ENCODE measurements at places on chromosomes 1 and 21.
A peak's percentile ranks its signal among the peaks of the same experiment; 100 is the strongest.

- no peak for DNase-seq
These were observed 143.4 kb upstream of the HOOK1 start for GRCh38 chr1:59671066-59671952.

GRCh38 chr1:192810253-192810880, 1.5 kb downstream of the RGS2 start:
- no peak for DNase-seq

DNA sequence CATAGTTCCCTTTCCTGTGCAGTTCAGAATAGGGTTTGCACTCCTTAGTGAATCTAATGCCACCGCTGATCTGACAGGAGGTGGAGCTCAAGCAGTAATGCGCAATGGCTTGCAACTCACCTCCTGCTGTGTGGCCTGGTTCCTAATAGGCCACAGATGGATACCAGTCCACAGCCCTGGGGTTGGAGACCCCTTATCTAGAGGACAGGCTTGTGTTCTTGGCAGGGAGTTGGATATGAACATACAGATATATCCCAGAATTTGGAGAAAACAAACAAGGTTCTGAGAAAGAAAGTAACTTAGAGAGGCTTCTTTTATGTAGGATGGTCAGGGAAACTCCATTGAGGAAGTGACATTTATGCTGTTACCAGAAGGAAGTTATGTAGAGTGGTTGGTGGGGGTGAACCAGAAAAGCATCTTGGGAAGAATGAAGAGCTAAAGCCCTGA, 5.1 kb upstream of the PTPRC start:
- no peak for DNase-seq

- no peak for DNase-seq
These were observed 612.2 kb upstream of the CXADR start for GRCh38 chr21:16900685-16901084.

GRCh38 chr21:26397545-26397944, 175.5 kb downstream of the CYYR1 start:
- no peak for DNase-seq

- no peak for DNase-seq
These were observed 53.4 kb upstream of the RPL11 start for GRCh38 chr1:23638188-23638619.

DNA sequence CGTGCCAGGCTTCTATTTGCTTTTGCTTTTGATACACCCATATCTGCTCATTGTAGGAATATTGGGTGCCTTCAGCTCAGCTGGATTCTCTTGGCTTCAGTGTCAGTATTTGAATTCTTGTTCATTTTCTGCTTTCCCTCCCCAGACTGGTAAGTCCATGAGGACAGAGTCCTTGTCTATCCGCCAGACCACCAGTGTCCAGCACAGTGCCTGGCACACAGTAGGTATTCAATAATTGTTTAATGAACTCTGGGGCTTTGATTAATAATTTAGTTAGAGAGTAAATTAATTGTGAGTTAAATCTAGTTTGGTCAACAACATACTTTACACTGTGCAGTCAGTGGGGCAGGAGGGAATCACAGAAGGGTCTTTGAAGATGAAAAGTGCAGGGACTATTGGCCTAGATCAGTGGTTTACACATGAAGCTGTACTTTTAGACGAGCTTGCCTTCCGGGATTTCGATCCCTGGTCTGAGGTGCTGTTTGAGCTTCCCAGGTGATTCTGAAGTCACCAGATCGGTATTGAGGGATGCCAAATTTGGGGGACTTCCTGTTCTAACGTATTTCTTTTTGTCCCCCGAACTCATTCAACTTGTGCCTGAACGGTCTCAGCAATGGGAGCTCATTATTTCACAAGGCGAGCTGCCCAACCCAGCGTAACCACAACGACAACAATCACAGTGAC, 119.1 kb upstream of the JUN start:
- no peak for DNase-seq

- DNase-seq, result no peak
These were observed 325.0 kb upstream of the ESRRG start for GRCh38 chr1:217048104-217048707.

DNA sequence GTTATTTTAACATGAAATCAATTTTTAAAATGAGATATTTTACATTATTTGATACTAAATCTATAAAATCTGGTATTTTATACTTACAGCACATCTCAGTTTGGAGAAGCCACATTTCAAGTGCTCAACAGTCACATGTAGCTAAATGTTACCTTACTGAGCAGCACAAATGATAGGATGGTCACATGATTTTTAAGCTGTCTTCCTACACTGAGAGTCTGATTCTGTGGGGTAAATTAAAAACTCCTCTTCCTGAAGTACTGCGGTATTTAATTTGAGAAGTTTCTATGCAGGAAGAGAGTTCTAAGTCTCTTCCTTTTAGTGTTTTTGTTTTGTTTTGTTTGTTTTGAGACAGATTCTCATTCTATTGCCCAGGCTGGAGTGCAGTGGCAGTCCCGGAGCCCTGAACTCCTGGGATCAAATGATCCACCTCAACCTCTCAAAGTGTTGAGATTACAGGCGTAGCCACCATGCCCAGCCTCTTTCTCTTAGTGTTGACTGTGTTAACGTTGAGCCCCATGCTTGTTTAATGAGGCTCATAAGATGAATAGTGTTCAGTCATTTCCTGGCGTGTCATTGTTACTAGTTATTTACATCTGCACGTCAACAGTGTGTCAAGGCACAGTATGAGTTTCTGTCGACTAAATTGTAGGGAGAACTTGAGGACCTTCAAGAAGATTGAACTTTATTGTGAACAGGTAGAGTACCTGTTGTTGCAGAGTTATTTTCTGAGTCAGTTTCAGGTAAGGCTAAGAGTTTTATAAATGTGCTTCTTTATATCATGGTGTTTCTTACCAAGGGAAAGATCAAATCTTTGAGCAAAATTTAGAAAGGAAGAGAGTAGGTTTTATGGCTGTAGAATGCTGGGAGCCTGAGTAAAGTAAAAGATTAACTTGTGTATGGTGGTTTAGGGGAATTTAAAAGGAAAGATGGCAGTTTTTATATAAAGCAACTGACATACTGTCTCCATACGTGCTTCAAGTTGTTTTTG, 3.3 kb downstream of the CNST start:
- no peak for DNase-seq

- DNase-seq, result no peak
These were observed 8.4 kb downstream of the ZYG11A start for GRCh38 chr1:52850951-52851350.

- DNase-seq, result no peak
These were observed 132.2 kb downstream of the CASZ1 start for GRCh38 chr1:10664251-10664650.

- DNase-seq, result no peak
These were observed 505.1 kb upstream of the USP24 start for GRCh38 chr1:55720261-55720660.

GRCh38 chr1:25685938-25686665, 69.5 kb downstream of the MAN1C1 start:
- no peak for DNase-seq

DNA sequence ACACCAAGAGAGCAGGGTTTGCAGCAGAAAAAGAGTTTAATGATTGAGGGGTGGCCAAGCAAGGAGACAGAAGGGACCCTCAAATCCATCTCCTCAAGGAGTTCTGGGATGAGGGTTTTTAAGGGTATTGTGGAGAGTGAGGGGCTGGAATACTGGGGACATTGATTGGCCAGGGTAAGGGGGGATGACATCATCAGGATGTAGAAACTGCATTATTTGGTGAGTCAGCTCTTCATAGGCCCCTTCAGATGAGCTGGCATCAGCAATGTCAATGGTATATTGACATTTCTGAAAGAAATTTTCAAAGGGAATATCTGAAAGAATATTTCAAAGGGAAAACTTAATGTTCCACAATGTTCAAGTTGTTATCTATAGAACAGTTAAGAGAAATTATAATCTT, 168.1 kb upstream of the SNX7 start:
- no peak for DNase-seq

- DNase-seq, result peak; percentile 46
These were observed 70.4 kb upstream of the TARDBP start for GRCh38 chr1:10941891-10942541.

DNA sequence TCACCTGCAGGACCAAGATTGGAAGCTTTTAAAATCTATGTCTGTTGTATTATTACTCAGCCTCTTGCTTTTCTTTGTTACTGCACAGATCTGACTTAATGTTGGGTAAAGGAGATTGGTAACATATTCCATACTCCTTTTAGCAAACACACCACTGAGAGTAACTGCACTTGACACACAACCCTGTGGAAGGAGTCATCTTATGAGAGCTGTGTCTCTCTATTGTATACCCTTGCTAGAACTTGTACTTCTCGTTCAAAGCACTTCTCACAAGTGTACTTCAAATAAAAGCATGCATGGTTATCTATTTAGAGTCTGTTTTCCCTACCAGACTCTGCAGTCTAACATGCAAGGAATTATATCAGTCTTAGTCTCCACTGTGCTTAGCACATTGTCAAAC, 813.4 kb downstream of the ADGRL2 start:
- no peak for DNase-seq

GRCh38 chr1:192797891-192798290, 10.9 kb upstream of the RGS2 start:
- no peak for DNase-seq
